ENCODE measurements at places on chromosomes 2 and 18.

GRCh38 chr2:235666213-235666781 lies 172.5 kb downstream of the AGAP1 start:
- peak; percentile 83 for DNase-seq

GRCh38 chr2:208210688-208211451 lies 21.0 kb upstream of the C2orf80 start:
- no peak for DNase-seq

DNA sequence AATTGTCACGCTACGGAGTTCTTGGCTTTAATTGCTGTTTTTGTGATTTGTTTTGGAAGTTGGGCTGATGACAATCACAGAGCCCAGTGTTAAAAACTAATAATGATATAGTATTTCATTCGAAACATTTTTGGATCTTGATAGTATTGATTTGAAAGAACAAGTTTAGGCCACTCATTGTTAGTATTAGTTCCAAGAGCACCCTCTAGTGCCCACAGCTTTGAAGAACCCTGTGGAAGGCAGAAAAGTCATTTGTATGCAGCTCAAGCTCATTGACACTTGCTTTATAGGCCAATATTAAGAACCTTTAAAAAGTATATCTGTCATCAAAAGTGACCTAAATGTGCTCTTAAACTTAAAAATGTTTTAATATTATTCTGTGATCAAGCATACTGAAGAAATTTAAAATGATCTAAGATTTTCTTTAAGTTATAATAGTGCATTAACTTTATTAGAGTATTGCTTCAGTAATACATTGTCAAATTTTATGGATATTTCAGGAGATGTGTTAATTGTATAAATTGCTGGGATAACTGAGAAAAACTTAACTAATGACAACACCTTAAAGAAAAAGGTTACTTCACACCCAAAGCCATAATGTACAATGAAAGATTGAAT lies 191.0 kb downstream of the GRB14 start:
- DNase-seq, result peak; percentile 25

- no peak for DNase-seq
Observed at GRCh38 chr2:107553539-107553938, 273.2 kb upstream of the RGPD4 start.

DNA sequence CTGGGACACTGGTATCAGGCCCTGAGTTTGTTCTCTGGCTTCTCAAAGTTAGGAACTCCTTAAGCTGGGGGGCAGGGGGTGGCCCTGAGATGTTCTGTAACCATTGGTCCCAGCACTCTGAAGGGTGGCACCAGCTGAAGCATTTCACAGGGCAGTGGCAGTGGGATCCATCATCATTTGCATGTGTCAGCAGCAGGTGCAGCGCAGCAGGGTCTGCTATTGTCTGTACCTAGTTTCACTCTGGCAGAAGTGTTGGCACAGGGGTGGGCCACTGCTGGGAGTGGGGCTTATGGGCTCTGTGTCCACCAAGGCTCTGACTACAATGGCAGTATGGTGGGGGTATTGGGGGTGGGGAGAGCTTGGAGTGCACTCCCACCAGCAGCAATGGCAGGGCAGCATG lies 460.4 kb upstream of the ZNF804A start:
- no peak for DNase-seq

DNA sequence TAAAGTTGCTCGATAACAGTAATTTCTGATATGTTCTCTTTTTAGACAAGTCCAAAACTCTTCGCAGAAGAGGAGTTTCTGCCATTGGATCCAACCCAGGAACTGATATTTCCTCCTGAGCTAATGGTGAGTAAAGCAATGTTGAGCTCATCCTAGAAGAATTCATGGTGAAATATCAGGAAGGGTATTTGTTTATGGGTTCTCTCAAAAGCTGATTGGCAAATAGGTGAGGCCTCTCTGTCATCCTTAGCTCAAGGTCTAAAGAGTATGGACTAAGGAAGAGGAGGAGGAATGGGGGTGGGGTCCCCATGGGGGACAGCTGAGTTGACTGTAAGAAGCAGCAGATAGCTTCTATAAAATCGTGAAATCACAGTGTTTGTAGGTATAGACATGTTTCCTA lies 18.2 kb downstream of the AOX1 start:
- peak; percentile 63 for DNase-seq

DNA sequence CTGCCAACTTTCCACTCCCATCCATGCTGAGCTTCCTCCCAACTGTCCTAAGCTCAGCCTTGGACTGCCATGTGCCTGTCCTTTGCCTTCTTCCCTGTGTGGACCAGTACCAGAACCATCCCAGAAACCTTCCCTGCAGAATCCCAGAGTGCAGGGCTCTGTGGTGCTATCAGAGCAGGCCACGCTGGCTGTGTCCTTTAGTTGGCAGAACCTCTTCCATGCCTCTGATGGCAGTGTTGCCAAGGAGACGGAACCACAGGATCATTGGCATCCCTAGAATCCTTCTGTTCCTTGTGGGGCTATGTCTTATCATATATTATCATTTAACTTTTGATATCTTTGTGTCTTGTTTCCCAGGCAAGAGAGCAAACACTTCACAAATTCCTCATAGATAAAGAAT lies 73.0 kb upstream of the NOSTRIN start:
- DNase-seq, result no peak

DNA sequence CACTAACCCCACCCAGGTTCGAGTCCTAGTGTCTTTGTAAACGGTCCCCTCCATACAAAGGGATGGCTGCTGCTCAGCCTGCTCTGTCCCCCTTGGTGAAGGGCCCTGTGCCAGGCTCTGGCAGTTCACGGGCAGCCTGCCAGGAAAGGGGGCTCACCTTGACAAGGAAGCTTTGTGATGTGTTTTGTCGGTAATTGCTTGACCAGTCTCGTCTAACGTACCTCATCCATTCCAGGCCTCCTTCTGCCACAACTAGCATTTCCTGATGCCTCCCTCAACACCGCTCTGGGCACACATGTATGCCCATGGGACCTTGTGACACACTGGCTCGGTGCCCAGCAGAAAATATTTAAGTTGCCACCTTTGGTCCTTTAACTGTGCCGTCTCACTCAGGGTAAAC lies 171.9 kb downstream of the KLHL29 start:
- DNase-seq, result no peak

DNA sequence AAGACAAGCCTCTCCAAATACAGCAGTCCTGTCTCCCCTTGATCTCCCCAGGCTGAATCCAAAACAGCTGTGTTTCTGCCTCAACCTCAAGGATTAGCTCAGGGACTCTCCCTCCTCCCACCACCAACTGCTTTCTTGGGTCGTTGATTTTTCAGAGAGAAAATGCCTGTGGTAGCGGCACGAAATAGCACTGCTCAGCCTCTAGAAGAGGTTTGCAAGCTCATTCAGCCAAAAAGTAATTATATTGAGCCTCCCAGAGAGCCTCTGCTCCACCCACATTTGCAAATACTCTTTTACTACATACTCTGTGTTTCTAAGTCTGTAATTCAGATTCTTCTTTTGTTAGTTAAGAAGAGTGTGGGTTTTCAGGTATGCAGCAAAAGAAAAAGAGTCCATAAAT lies 396.4 kb upstream of the TNP1 start:
- peak; percentile 67 for DNase-seq

- DNase-seq, result no peak
Observed at GRCh38 chr18:68665628-68666027, 49.3 kb downstream of the TMX3 start.

DNA sequence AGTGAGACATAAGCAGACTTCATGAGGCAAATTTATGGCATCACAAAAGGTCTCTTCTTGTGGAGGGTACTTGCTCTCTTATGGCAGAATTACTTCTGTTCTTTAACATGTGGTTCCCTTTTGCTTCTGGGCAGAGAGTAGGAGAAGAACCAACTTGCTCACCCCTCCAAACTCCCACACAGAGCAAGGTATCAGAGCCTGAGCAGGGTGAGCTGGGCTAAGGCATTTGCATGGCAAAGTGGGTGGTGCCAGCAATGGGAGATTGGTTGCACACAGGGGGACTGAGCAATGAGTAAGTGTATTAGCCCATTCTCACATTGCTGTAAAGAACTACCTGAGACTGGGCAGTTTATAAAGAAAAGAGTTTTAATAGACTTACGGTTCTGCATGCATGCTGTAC lies 64.2 kb upstream of the ITGB6 start:
- peak; percentile 16 for DNase-seq

DNA sequence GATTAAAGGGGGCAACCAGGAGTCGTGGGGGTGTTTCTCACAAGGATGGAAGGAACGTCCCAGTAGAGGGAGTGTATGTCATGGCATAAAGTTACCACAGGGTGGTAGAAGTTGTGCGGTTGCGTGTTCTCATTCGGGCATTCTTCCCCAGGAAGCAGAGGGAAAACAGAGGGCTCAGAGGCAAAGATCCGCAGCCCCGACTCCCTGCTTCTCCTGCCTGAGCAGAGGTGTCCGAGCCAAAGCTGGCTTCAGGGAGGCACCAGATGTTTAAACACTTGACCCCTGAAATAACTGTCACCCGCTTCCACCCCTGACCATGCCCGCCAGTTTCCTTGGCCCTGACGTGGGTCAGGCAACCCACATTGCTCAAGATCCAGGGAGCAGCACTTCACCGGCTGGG lies 83.7 kb downstream of the EN1 start:
- no peak for DNase-seq

- DNase-seq, result no peak
Observed at GRCh38 chr18:78936251-78937005, 43.2 kb upstream of the SALL3 start.

GRCh38 chr18:59985289-59985688 lies 85.5 kb downstream of the PMAIP1 start:
- DNase-seq, result no peak

DNA sequence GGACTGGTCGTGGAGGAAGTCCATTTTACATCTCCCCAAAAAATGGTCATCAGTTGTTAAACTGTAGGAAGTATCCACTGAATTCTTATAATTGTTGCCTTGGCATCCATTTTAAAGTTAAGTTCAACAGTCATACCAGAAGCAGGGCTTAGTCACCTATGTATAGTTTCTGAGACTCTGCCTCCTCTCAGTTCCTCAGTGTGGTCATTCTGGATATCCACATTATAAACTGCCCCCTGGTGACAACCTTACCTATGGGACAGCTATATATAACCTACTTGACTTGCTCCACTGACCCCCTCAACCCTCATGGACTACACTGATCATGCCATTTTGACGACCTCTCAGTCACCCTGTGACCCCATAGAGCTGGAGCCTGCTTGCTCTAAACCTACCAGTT lies 617.0 kb downstream of the LRP1B start:
- DNase-seq, result no peak

DNA sequence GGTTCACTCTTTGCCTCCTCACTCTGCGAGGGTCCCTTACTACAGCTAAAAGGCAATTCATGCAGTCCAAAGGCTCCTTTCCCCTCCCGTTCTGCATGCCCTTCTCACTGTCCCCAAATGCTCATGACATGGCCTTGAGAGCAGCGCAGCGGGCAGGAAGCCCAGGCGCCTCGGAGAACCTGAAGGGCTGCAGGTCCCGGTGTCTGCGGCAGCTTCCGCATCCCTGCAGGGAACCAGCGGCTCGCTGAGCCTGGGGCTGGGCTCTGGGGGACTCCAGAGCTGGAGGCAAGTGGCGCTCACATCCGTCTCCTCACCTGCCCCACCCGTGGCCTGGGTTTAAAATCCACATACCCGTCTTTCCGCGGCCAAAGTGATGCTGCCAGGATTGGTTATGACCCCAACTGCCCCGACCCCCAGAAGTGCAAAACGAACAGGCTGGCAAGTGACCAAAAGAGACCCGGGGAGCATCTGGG lies 462 bp upstream of the CIDEA start:
- no peak for DNase-seq

DNA sequence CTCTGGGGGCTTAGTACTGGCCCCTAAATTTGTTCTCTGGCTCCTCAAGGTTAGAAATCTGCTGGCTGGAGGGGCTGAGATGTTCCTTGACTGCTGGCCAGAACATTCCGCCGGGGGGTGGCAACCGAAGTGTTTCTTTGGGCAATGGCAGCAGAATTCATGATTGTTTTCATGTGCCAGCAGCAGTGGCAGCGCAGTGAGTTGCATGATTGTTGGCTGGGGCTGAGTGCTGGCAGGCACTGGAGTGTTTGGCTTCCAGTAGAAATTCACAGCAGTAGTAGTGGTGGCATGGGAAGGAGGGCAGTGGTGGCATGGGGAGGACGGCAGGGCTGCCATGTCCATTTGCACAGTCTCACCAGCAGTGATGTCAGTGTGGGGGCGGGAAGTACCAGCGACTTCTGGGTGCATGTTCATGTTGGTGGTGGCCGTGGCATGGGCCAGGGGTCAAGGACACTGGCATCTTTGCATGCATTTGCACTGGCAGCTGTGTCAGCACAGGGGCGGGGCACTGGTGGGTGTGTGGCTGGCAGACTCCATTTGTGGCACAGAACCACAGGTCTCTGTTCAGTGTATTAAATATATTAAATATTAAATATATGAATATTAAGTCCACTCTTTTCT lies 130.6 kb upstream of the CDH7 start:
- no peak for DNase-seq

GRCh38 chr18:63604791-63605567 lies 17.8 kb downstream of the SERPINB13 start:
- no peak for DNase-seq

DNA sequence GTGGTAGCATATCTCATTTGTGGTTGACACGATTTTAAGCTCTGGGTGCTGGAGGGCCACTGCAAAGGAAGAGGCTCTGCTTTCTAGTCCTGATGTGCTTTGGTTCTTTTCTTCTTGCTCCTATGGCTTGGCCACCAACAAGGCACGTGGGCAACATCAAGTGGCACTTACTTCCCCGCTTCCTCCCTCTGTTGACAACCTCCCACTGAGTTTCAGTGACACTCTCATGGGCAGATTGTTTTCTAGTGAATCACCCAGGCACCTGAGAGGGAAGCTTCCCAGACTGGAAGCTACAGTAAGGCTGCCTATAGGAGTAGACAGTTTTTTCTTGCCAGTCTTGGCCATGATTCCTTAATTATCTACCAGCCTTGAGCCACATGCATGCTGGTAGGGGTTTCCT lies 89.0 kb downstream of the NBAS start:
- DNase-seq, result no peak

DNA sequence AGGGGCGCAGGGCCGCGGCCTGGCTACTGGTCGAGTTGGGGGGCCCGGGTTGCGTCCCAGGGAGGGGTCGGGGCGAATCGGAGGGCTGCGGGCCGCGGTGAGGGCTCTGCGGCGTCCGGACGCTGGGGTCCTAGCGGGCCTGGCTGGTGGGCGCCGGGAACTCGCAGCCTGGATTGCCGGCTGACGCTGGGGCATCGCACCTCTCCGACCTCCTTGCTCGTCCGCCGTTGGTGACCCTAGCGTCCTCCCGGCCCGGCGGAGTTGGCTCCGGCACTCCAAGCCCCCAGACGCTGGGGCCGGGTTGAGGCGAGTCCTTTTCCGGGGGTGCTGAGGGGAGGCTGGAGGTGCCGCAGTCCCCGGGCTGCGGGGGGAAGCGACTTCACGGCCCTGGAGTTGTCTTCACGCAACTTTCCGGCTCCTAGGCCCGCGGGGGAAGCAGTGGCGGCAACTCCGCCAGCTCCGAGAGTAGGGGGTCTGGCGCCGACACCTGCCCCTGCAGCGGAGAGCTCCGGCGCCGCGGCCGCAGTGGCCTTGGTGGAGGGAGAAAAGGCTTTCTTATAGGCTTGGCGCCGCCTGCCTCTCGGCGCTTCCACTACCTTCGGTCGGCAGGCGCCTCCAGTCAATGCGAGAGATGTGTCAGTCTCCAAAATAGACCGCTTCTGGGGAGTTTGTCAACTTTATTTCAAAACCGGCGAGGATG lies 70.3 kb downstream of the HAUS1 start:
- DNase-seq, result peak; percentile 26
